Fibroblast of lung (primary cell): ENCODE measurements at places on chromosomes 4 and X.

- no peak for DNase-seq
Observed at GRCh38 chr4:100782356-100782755, 264.5 kb upstream of the EMCN start.

DNA sequence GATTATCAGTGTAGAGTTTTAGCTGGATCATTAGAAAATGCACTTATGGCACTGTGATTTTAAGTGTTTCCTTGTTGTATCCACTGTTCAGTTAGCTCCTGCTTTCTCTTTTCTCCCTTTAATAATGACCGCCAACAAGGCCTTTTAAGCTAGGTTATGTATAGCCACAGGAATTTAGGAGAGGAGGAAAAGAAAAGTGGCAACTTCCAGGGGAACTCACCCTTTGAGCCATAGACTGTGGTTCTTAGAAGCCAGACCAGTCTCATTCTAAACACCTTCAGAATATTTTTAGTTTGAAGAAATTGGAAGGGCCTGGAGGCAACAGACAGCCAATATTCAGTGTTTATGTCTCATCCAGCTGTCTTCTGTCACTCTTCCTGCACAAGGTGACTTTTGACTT lies 6.1 kb downstream of the FGF2 start:
- DNase-seq: no peak

DNA sequence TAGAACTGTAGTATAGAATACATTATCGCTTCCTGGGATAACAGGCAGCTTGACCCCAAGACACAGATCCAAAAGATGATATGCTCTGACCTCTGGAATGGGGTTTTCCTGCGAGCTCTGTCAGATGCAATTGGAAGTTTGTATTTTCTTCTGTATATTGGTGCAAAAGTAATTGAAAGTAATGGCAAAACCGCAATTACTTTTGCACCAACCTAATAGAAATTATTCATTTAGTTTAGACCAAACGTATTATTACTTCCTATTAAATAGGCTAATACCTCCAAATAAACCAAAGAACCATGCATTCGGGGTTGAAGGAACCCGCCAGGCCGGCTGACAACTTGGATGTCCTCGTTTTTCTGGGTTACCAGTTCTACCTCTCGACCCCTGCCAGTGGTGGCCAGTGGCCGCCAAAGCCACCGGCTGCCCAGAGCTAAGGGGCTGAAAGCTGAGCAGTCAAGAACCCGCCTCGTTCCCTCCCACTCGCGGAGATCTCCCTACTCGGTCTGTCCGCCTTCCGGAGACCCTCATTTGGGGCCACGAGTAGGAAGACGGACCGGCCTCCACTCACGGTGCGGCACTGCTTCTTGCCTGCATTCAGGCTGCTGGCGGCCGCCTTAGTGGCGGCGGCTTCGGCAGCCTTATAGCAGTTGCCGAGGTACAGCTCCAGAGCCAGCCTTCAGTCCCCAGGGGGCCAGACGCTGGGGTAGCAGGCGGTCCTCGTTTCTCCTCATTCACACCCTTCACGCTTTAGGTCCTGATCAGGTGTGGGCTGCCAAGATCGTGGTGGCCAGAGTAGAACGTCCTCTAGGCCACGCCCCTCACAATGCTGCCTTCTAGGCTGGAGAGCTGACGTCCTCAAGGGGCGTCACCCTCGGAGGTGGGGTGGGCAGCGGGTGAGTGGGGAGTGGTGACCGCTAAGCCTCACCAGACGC lies 121.9 kb downstream of the RBMX2 start:
- peak; percentile 1 for DNase-seq

GRCh38 chr4:42995343-42995944 lies 102.9 kb downstream of the GRXCR1 start:
- DNase-seq: peak; percentile 35

- peak; percentile 31 for DNase-seq
Observed at GRCh38 chr4:69828828-69829227, 31.1 kb downstream of the SULT1E1 start.

DNA sequence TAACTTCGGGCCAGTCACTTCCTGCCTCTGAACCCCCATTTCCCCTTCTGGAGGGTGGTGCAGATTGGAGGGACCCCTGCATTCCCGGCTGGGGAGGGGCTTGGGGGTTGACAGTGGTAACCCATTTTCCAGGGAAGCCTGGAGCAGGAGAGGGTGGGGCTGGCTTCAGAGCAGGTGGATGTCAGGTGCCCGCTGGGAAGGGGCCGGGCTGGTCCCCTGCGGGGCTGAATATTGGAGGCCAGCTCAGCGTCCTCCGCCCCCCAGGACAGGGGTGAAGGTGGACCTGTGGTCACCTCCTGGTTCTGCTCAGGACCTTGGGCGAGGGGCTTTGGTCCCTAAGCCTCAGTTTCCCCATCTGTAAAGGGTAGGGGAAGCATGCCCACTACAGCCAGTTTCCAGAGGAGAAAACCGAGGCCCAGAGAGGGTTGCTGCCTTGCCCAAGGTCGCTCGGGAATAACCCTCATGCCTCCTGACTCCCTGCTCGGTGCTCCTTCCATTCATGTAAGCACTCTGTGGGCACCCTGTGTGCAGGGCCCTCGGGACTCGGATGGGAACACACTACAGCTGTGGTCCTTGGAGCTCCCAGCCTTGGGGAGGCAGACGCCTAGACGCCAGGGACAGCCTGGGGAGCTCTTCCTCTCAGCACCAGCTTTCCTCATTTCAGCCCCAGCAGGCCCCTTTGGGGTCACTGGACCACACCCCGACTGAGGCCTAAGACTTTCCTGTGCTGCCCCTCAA lies 683 bp downstream of the MAN2B2 start:
- no peak for DNase-seq

DNA sequence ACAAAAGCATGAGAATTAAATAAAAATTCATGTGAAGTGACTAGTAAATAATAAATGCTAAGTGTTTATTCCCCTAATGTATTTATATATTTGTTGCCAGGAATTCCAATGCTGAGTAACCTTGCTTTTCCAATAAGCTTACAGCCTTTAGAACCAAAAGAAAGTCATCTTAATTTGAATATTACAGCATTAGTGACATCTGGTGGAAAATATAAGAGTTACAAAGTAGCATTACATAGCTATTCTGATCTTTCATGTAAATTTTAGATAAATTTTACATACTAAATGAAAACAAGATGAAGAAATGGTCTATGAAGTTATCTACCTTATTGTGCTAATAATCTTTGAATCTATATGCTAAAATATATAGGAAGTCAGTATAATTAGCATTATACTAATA lies 10.4 kb downstream of the MAD2L1 start:
- DNase-seq: peak; percentile 75

DNA sequence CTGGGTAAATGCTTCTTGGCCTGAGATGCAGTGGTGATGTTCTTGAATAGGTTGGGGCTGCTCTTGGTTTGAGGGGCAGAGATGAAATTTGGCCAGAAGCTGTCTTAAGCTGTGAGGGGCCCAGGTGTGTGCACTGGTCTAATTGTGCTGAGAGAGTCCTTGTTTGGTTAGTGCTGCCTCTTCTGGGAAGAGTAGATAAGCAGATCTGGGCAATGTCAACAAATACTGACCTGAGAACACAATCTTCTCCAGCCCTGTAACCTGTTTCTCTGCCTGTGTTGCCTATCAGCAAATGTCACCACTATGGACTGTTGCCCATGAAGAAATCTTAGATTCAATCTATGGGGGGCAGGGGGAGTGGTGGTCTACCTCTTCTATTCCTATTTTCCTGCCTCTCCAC lies 17.2 kb upstream of the USP27X start:
- no peak for DNase-seq

GRCh38 chr4:70943114-70943513 lies 40.9 kb downstream of the MOB1B start:
- no peak for DNase-seq

- DNase-seq: peak; percentile 68
Observed at GRCh38 chr4:37767546-37767945, 58.9 kb upstream of the PGM2 start.

DNA sequence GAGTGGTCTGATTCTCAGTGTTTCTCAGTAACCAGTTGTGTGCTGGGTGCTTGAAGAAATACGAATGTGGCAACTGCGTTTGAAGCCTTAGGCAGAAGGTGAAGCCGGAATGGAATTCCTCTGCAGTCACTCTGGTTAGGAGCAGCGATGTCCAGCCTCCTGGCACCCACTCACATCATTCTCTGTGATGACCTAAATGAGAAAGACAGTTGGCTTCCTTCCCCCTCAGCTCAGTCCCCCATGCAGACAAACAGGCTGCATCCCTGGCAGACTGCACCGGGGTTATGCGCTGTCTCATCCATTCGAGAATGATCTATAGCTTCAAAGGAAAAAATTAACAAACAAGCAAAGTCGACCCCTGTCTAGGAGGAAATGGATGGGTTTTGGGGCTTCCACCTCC lies 170.1 kb upstream of the SCML1 start:
- no peak for DNase-seq

DNA sequence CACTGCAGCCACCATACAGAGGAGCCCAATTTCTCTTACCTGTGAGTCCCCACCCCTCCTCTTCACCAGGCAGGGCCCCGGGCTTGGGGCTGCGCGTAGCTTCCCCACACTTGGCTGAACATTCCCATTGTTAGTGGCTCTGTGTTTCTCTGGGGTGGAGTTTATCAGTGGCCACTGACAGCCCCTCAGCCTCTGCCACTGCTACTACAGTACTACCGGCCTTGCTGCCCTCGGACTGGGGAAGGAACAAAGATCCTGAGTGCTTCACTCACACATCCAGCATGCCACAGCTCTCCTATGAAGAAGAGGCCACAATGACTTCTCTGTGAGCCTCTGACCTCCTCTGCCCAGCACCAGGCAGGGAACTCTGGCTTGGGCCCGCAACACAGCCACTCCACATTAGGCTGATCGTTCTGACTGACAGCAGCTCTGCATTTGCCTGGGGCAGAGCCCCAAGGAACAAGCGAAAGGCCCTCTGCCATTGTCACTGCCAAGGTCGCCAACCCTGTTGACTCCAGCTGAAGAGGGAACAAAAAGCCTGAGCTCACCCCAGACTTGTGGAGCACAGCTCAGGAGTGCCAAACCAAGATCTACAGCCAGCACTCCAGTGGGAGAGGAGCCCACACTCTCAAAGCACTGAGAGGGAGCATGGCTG lies 24.0 kb downstream of the ABCB7 start:
- no peak for DNase-seq

GRCh38 chr4:177860171-177860570 lies 417.9 kb upstream of the AGA start:
- no peak for DNase-seq

DNA sequence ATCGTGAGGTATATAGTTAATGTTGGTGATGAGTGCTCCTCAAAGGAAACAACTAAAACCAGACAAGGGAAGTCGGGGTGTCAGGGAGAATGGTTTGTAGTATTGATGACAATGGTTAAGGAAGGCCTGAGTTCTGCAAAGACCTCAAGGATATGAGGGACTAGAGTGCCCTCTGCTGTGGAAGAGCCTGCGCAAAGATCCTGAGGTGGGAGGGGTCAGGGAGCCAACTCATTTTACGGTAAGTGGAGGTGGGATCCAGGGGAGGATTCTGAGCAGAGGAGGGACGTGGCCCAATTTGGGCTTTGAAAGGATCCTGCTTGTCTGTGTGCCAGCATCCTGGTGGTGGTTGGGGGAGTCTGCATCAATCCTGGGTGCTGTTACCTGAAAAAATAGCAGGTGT lies 11.3 kb downstream of the UBA1 start:
- DNase-seq: no peak

- DNase-seq: peak; percentile 51
Observed at GRCh38 chr4:123786163-123786915, 389.7 kb downstream of the SPRY1 start.

DNA sequence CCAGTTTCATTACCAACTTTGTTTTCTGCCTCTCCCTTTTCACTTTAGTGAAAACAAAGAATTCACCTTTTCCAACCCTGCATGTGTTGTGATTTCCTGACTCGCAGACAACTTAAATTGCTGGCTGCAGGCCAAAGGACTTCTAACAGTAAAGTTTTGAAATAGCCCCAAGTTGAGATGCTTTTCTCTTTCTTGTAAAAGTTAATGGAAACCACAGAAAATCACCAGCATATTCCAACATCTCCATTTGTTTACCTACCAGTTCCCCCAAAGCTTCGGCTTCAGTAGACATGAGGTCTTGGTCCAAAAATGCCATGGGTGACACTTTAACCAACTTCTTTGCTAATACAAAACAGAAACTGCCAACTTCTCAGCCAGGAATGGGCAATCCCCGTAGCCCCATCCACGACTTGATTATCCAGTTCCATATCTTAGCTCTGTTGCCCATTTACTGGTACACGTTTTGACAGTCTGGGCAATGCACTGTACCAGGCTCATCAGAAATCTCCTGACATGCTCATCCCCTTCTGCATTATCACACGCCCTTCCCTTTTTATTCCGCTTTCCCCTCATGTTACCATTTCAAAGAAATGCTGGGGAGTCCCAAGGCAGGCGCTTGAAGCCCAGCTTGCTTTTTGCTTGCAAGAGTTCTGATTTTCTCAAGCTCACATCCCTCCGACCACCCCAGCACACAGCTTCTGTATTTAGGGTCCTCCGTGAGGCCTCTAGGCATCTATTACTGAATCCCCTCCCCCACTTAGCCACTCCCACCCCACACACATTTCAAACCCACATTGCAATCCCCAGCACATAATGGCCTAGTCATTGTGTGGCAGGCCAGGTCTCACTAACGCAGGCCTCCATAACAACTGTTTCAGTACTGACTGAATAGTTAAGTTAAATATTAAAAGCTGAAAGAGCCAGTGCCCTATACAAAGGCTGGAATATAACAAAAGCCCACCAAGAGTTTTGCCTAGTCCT lies 137.9 kb upstream of the S100G start:
- DNase-seq: peak; percentile 11

DNA sequence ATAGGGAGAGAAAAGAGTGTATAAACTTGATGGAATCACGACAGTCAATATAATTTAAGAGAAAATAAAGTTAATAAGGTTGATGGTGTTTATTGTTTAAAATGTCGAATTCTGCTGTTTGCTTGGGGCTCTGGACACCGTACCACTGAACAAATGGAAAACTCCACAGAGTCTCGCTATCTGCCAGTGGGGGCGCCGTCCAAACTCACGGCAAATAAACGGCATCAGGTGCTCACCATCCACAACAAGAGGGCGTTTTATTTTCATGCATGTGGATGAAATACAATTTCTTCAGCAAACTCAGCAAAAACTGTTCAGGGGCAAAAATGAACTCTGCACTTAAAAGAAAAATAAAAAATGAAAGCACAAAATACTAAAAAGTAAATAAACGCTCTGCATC lies 46.6 kb upstream of the FAM47C start:
- no peak for DNase-seq

DNA sequence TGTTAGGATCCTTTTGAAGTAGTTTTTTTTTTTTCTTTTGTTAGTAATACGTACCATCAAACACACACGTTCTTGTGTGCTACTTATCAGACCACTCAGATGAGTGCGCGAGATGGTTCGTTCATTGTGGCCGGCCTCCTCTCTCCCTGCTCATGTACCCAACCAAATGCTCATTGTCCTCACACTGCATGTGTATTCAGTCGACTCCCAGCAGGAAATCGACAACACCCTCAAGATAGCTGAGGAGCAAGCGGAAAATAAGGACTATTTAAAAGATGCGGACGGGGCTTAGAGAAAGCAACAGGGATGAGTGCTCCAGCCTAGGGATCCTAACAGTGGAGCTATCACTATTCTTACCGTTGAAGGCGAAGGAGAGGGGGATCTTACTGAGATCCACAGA lies 72.9 kb upstream of the GUCY1A1 start:
- DNase-seq: no peak
